Liver (tissue), 10 donors: ENCODE measurements at places on chromosomes 2 and 18. TPM values are rescaled to one million over a fixed set of nuclear protein-coding genes. Genes with fewer than 3 reads are reported as not detected.

DNA sequence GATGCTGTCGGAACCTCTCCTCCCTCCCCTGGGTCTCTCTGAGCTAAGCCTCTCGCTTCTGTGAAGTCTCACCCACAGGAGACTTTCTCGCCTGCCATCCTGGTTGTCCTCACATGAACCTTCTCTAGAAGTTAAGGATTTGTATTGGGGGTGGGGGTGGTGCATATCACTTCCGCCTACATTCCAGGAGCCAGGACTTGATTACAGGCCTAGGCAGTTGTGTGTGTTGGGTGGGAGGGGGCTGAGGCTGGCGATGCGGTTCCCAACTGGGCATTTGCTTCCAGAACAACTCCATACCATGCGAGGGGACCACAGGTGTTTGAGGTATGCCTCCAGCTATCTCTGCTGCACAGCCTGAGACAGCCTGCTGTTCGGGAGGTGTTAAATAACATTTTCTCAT, 56.8 kb upstream of the MGAT4A start:
- no peak for DNase-seq

The POU3F3 gene
- not detected for polyA plus RNA-seq

DNA sequence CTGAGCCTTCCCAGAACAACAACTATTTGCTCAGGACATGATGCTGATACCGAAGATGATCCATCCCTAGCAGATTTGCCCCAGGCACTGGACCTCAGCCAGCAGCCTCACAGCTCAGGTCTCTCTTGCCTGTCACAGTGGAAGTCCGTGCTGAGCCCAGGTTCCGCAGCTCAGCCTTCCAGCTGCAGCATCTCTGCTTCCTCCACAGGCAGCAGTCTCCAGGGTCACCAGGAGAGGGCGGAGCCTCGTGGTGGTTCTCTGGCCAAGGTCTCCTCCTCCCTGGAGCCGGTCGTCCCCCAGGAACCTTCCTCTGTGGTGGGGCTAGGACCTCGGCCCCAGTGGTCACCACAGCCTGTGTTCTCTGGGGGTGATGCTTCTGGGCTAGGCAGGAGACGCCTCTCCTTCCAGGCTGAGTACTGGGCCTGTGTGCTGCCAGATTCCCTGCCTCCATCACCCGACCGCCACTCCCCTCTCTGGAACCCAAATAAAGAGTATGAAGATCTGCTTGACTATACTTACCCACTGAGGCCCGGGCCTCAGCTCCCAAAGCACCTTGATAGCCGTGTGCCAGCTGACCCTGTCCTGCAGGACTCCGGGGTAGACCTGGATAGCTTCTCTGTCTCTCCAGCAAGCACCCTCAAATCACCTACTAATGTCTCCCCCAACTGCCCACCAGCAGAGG, 15.4 kb downstream of the CEP68 start:
- no peak for DNase-seq

- DNase-seq: no peak
Measured at GRCh38 chr2:49177194-49177593, 22.9 kb upstream of the FSHR start.

DNA sequence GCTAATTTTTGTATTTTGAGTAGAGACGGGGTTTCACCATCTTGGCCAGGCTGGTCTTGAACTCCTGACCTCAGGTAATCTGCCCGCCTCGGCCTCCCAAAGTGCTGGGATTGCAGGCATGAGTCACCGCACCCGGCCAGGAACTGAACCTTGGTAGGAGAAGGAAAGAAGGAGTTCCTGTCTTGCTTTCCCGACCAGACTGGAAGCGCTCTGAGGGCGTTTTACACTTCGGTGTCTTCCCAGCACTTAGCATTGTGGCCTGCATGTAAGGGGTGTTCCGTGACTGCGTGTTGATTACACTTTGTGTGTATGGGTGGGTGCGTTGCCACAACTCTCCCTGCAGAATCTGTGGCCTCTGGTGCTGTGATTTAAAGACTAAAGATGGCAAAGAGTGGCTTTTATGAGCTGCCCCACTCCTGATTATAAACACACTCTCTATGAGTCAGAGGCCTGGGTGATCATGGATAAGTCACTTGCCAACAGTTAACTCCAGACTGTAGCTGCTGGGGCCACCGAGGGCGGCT, 46.0 kb downstream of the ODC1 start:
- no peak for DNase-seq

The NOSTRIN gene
- polyA plus RNA-seq: 5.5 TPM

The IL1B gene
- 0.51 TPM for polyA plus RNA-seq

- no peak for DNase-seq
Measured at GRCh38 chr18:26813043-26813442, 52.5 kb downstream of the AQP4 start.

The IER3IP1 gene
- 12.7 TPM for polyA plus RNA-seq

The IHH gene
- polyA plus RNA-seq: 0.82 TPM

- no peak for DNase-seq
Measured at GRCh38 chr2:219452361-219453317, 18.0 kb downstream of the SPEG start.

DNA sequence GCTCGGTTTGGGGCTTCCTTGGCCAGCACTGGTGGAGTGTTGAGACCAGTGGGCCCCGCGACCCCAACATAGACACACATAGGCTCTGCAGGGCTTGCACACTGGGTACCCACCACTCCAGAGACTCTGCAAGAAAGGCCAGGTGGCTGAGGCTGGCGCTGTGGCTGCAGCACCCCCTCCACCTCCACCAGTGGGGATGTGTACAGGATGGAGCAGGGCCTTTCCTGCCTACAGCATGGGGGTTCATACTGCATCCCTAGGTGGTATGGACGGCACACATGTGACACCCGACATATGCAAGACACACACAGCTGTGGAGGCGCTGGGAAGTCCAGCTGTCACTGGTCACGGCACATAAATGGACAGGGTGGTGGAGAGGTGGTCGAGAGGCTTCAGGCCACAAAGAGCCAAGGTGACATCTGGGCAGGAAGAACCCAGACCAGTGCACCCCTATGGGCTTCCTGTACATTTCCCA, 1.3 kb downstream of the RNPEPL1 start:
- DNase-seq: no peak

The MAL gene
- not detected for polyA plus RNA-seq
